ENCODE measurements at places on chromosomes 7 and 10. TPM values are rescaled to one million over a fixed set of nuclear protein-coding genes. Genes with fewer than 3 reads are reported as not detected.

Gene ELOVL3
- not detected for total RNA-seq

Gene TRIM56
- total RNA-seq, result 54.8 TPM

Gene DNAJC1
- total RNA-seq, result 37.8 TPM

Gene FAM25C
- not detected for total RNA-seq

Gene PWWP2B
- total RNA-seq, result 15.2 TPM

Gene NPC1L1
- not detected for total RNA-seq

Gene PRKCQ
- 79.0 TPM for total RNA-seq

Gene ENTPD1
- total RNA-seq, result 111 TPM

Gene WDR86
- total RNA-seq, result not detected
